H7 (cell line): ENCODE measurements at places on chromosomes 4 and X.

- peak; percentile 52 for DNase-seq
Measured at GRCh38 chrX:131830400-131831184, 192.5 kb upstream of the STK26 start.

GRCh38 chrX:134932528-134933217 is 58.1 kb upstream of the SMIM10 start:
- no peak for DNase-seq

DNA sequence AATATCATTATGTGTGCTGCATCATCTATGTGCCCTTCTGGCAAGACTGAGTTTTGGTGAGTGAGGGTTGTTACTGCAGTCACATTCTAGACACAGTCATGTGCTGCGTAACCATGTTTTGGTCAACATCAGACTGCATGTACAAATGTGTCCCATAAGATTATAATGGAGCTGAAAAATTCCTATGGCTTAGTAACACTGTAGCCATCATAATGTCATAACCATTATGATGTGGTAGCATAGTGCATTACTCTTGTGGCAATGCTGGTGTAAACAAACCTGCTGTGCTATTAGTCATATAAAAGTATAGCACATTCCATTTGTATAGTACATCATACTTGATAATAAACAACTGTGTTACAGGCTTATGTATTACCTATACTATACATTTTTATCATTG is 198.1 kb upstream of the NUDT6 start:
- DNase-seq = no peak

- DNase-seq = no peak
Measured at GRCh38 chr4:124867536-124867935, 155.0 kb upstream of the ANKRD50 start.

DNA sequence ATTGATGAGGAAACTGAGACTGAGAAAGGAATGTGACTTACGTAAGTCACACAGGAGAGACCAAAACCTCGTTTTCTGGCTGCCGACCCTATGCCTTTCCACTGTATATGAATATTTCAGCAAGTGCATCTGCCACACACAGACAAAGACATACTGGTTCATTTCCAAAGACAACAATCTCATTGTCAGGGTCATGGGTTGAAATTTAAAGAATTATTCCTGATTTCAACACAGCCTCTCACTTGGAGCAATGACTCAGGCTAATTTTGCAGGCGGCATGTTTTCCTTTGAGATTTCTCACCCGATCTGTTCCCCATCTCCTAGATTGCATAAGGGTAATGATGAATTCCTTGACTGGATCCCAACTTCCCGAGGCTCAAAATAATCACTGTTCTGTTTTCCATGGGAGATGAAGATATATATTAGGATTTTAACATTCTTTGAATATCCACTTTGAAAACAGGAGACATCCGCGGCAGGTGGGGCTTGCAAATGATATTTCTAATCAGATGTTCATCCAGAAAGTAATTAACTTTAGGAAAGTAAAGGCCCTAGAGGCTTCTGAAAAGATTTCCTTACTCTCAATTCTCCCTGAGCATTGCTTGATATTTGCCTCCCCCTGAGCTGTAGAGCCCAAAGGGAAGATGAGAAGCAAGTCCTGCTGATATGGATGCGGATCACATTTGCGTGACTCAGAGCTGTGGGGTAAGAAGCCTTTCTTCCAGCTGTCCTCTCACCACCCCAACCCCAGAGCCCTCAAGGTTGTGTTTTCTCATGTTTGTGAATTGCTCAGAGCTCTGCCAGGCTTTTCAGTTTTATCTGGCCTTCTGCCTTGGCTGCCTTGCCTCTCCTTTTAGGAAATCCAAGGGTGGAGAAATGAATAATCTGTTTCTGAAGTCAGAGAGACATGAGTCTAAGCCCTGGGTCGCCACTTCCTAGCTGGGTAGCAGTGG is 361.1 kb upstream of the BOD1L1 start:
- no peak for DNase-seq

GRCh38 chr4:87097075-87097474 is 123.3 kb downstream of the KLHL8 start:
- peak; percentile 44 for DNase-seq

GRCh38 chrX:97387004-97387403 is 503.3 kb downstream of the RPA4 start:
- no peak for DNase-seq

DNA sequence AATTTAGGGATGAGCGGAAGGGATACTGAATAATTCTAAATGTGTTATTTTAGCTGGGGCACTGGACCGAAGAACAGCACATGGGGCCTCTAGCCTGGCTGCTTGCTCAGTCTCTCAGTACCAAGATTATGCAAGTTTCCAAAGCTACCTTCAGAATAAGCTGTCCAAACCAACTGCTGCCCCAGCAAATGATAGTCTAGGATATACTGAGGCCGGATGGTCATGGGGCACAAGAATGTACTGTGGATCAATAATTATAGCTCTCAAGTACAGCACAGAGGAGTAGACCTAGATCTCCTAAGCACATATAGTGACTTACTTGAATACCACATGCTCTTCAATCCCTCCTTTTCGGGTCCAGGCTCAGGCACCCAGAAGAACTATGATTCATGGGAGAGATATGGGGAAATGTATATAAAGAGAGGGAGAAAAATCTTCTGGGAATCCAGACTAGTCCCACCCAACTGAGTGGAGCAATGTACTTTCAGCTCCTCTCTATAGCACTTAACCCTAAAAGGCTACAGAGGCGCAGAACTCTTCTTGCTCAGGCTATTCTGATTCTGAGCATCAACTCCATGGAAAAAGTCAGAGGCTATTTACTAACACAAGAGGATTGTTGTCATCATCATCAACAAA is 160.3 kb upstream of the GPC4 start:
- no peak for DNase-seq

GRCh38 chrX:108399418-108400165 is 38.6 kb downstream of the COL4A6 start:
- DNase-seq = no peak

DNA sequence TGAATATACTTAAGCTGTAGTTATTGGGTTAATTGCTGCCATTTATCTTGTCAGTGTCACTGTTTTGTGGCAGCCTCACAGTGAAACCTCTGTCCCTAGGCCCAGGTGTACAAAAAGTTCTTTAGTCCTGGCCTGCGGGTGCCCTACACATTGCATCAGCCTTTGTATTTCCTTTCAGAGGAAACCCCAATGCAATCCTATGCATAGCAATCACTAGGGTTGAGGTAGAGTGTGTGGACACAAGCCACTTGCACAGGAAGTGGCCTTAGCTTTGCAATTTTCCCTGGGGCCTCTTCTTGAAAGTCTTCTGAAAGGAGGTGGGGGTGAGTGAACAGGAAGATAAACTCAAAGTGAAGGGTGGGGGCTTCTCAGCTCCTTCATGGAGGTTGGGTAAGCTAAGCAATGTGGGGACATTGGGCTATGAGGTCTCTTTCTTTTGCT is 27.8 kb downstream of the VSIG4 start:
- DNase-seq = no peak
